CD4-positive, alpha-beta T cell treated with Interferon gamma for 1 hour (primary cell): ENCODE measurements at places on chromosomes 12 and 14.

GRCh38 chr12:6380141-6381121 lies 3.5 kb upstream of the LTBR start:
- DNase-seq, result no peak

DNA sequence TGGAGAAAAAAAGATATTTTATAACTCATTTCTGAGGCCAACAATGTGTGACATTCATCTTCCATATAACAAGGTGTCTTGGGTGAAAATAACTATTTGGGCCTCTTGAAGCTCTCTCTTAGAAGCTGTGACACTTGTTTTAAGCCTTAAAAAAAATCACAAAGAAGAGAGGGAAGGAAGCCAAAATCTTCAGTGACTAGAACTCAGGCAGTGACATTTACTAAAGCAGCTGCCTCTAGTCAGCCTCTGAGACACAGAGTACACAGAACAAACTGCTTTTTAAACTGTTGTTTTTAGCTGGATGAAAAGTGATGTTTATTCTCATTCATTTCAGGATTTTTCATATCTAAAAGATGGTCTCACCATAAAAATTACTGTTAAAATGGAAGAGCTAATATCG lies 793.6 kb downstream of the GALC start:
- DNase-seq, result no peak

GRCh38 chr12:58066296-58066695 lies 124.9 kb downstream of the ATP23 start:
- DNase-seq, result no peak

DNA sequence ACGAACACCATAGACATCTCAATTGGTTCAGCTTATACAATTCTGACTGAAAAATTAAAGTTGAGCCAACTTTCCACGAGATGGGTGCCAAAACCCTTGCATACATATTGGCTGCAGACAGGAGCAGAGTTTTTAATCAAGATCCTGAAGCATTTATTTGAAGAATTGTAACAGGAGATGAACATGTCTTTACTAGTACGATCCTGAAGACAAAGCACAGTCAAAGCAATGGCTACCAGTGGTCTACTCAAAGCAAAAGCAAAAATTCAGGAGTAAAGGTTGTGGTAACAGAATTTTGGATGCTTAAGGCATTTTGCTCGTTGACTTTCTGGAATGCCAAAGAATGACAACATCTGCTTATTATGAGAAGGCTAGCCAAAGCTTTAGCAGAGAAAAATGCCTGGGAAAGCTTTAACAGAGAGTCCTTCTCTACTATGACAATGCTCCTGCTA lies 20.7 kb downstream of the ZDHHC17 start:
- no peak for DNase-seq

DNA sequence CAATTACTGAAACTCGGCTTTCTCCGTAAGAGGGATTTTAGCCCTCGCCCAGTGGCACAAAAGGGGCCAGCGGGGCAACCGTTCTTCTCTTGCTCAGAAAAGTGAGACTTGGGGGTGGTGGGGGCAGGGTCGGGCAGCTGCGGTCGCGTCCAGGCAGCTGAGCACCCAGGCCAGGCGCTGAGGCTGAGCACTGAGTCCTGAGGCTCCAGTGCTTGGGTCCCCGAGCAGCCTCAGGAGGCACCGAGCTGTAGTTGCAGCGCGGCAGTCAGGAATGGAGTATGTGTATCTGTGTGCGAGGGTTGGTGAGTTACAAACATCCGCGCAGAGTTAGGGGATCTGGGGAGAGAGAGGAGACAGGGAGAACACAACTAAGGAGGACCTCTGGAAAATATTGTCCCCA lies 4.1 kb upstream of the HOXC6 start:
- DNase-seq, result no peak

GRCh38 chr12:50689437-50689836 lies 74.5 kb upstream of the ATF1 start:
- no peak for DNase-seq

DNA sequence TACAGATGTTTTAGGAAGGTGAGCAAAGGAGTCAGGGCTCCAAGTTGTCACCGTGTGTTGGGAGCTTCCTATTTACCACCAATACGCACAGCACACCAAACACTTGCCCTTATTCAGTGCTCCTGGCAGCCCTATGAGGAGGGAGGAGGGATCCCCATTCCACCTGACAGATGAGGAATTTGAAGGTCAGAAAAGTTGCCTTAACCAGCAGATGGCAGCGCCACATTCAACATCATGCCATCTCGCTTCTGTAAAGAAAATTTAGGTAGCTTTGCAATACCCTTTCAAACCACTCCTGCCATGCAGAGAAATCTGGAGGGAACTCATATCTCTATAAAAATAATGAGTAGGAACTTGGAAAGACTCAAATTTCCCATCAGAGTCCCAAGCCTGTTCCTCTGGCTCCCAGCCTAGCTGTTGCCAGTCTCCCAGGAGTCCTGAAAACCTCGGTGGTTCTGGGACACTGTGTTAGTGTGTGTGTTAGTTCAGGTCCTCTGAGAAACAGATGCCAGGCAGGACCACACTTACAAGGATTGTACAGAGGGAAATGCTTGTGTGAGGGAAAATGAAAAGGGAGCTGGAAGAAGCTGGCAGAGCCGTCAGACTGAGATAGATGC lies 410.5 kb downstream of the MED13L start:
- no peak for DNase-seq

GRCh38 chr14:49849213-49849847 lies 3.3 kb downstream of the NEMF start:
- DNase-seq, result no peak

DNA sequence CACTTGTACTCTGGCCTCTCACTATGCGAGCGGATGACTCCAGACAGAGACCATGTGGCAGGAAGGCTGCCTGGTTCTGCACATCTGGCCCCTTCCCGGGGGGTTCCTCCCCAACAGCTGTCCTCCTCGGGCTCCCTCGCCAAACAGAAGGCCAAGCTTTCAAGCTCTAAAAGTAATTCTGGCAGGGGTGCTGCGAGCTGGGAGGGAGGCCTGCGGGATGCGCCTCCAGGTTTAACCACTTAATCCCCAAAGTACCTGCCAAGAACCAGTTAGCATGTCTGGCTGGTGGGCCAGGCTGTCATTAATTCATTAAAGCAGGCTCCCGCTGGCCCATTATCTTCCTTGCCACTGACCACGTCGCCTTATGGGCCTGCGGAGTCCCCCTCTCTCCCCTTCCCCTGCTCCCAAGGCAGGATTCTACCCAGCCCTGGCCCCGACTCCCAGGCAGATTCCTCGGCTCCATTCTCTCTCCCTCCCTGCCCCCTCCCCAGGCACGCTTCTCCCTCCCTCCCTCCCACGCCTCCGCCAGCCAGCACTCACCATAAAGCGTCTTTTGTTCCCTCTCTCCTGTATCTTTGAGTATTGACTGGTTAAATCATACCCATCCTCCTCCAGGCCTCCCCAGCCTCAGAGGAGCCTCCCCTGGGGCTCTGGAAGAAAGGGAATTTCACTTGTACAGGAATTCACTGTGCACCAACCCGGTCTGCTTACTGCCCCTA lies 4.9 kb downstream of the HRK start:
- no peak for DNase-seq
